ENCODE measurements at places on chromosomes 7 and 10. TPM values are rescaled to one million over a fixed set of nuclear protein-coding genes. Genes with fewer than 3 reads are reported as not detected.

Gene TSPAN12
- total RNA-seq, result 14.0 TPM

Gene SLC39A12
- total RNA-seq, result not detected

DNA sequence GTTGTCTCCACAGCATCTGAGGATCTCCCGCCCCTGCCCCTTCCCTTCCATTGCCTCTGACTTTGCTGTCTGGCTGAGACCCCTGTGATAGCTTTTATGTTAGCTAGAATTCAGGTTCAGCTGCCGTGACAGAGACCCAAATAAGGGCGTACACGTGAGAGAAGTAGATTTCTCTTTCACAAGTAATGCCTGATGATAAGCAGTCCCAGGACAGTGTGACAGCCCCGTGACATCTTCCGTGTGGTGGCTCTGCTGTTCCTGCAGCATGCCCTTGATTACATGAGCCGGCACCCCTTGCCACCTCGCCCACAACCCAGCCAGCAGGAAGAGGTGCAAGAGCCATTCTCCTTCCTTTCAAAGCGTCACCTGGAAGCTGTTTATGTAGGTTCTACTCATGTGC lies 130.9 kb upstream of the PODXL start:
- H3K4me3 ChIP-seq, result no peak overlapping the region
- no peak overlapping the region for H3K27ac ChIP-seq
- H3K36me3 ChIP-seq, result no peaks in the 10 kb centered on the region
- DNase-seq, result peak; percentile 70

GRCh38 chr7:151429560-151430331 lies 10.2 kb downstream of the CRYGN start:
- no peak overlapping the region for H3K4me3 ChIP-seq
- H3K27me3 ChIP-seq, result peaks cover 2% of the 10 kb centered on the region
- H3K36me3 ChIP-seq, result no peaks in the 10 kb centered on the region
- peaks cover 41% of the 10 kb centered on the region for H3K4me1 ChIP-seq
- H3K27ac ChIP-seq, result no peak overlapping the region

GRCh38 chr7:40701836-40702551 lies 567.2 kb downstream of the SUGCT start:
- no peaks in the 10 kb centered on the region for H3K27me3 ChIP-seq
- no peaks in the 10 kb centered on the region for H3K36me3 ChIP-seq
- no peak overlapping the region for H3K4me3 ChIP-seq
- peaks cover 25% of the 10 kb centered on the region for H3K4me1 ChIP-seq
- no peak for DNase-seq

DNA sequence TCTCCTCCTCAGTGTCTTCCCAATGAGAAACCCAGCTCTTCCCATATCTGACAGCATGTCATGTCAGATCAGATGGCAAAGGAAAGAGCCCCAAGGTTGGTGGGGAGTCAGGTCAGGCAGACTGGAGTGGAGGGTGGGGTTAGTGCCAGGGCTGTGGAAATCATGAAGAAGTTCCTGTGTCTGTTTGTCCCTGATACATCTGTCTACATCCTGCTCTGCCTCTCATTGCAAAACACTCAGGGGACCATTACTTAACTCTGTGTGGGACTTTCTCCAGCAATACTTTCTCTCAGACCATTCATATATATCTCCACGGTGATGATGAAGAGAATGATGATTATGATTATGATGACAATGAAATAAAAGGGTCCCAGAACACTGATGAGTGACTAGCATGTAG lies 3.3 kb downstream of the PRRT4 start:
- peaks cover 14% of the 10 kb centered on the region for H3K4me1 ChIP-seq
- H3K27ac ChIP-seq, result no peak overlapping the region
- peaks cover 42% of the 10 kb centered on the region for H3K27me3 ChIP-seq
- H3K36me3 ChIP-seq, result no peaks in the 10 kb centered on the region
- no peak overlapping the region for H3K4me3 ChIP-seq

GRCh38 chr10:79335470-79336235 lies 11.6 kb upstream of the PPIF start:
- peak overlapping the region; percentile 62 for H3K27ac ChIP-seq
- DNase-seq, result no peak
- H3K4me1 ChIP-seq, result peaks cover 46% of the 10 kb centered on the region
- no peak overlapping the region for H3K4me3 ChIP-seq
